HFFc6 (cell line): ENCODE measurements at places on chromosomes 3 and 15. TPM values are rescaled to one million over a fixed set of nuclear protein-coding genes. Genes with fewer than 3 reads are reported as not detected.

- no peak for DNase-seq
Observed at GRCh38 chr15:39817892-39818291, 35.3 kb upstream of the FSIP1 start.

DNA sequence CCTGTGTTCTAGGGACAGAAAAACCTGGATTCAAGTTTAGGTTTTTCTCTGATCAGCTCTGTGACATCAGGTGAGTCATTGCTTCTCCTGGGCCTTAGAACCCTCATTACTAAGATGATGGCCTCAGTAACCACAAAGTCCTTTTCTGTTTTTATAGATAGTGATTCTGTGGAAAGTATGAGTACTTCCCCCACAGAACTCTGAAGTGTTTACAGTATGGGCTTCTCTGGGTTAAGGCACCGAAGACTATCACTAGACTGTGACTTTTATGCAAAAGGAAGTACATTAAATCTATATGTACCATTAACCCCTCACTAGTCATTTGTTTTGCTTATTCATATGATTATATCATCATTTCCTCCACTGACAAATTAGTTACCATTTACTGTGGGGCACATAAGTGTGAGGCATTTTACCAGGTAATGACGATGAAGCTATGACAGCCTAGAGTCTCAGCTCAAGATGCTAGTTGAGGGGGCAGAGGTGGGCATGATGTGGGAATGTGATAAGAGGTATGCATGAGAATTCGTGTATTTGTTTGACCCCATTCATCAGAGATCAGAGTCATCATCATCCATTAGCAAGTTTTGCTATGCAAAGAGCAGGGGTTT is 15.0 kb upstream of the RORA start:
- no peak for DNase-seq

DNA sequence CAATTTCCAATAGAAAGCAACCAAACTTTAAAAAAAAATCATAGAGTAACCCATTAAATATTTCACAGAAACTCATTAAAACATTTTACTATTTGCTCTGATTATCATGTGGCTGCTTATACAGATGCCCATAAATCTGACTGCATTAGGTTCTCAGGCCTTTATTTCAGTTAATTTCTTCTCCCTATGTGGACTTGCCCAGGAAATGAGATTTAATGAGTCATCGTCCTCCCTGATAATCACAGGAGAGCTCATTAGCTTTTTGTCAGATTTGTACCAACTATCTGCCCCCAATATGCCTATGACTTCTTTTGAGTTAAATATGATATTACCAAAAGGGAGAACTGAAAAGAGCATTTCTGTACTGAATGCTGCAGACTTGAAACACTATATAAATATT is 168.0 kb downstream of the FOXB1 start:
- no peak for DNase-seq

GRCh38 chr3:87333393-87333892 is 57.1 kb upstream of the POU1F1 start:
- peak; percentile 85 for DNase-seq

- DNase-seq = no peak
Observed at GRCh38 chr15:77091097-77091496, 20.2 kb upstream of the TSPAN3 start.

GRCh38 chr3:181808053-181808452 is 96.3 kb downstream of the SOX2 start:
- no peak for DNase-seq

DNA sequence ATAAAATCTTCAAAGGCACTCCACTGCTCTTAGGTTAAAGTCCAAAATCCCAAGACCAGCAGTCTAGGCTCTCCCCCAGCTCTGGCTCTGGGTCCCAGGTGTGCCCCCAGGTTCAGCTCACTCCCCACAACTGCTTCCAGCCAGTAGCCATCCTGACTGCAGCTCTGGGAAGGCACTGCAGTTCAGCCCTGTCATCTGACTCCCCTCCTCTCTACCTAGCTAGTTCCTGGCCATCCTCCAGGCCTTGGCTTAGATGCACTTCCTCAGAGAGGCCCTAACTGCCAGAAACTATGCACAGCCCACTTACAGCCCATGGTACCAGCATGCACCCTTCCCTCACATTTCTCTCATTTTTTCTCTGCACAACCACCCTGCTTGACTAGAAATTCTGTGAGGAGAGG is 25.5 kb downstream of the TBC1D2B start:
- DNase-seq = no peak

- no peak for DNase-seq
Observed at GRCh38 chr3:167830007-167830406, 94.5 kb downstream of the SERPINI1 start.

DNA sequence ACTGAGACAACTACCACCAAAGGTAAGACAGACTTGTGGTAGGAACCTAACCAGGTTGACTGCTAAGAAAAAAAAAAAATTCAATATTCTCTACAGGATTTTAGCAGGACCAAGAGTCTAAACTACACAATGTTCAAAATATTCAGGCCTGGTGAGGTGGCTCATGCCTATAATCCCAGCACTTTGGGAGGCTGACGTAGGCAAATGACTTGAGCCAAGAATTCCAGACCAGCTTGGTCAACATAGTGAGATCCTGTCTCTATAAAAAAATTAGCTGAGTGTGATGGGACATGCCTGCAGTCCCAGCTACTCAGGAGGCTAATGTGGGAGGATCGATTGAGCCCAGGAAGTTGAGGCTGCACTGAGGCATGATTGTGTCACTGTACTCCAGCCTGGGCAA is 341.6 kb upstream of the WNT5A start:
- no peak for DNase-seq

DNA sequence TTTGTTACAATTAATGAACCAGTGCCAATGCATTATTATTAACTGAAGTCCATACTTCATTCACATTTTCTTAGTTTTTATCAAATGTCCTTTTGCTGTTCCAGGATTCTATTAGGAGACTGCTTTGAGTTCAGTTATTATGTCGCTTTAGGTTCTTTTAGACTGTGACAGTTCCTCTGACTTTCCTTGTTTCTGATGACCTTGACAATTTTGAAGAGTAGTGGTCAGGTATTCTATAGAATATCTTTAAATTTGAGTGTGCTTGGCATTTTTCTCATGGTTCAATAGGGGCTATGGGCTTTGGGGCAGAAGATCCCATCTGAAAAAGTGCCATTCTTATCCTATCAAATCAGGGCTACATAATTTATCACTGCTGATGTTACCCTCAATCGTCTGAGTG is 126.3 kb downstream of the APBA2 start:
- DNase-seq = no peak

- no peak for DNase-seq
Observed at GRCh38 chr3:6799264-6799915, 61.5 kb upstream of the GRM7 start.

- DNase-seq = peak; percentile 61
Observed at GRCh38 chr15:62895905-62896316, 146.6 kb upstream of the TPM1 start.

DNA sequence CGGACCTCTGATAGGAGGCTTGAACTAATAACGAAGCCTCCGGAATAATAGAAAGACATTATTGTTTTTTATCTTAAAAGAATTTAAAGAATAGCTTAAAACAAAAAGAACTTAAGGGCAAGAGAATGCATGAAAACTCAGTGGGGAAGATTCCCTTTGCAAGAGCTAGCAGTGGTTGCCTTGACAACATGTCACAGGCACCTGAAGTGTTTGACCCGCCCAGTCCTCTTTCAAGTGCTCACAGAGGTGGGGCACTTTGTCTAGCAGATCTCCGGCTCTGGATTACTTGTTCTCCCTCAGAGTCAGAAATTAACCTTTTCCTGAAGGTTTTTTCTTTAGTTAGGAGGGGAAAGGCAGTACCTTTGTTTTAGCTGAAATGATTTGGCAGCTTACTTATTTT is 37.8 kb downstream of the LARS2 start:
- no peak for DNase-seq

DNA sequence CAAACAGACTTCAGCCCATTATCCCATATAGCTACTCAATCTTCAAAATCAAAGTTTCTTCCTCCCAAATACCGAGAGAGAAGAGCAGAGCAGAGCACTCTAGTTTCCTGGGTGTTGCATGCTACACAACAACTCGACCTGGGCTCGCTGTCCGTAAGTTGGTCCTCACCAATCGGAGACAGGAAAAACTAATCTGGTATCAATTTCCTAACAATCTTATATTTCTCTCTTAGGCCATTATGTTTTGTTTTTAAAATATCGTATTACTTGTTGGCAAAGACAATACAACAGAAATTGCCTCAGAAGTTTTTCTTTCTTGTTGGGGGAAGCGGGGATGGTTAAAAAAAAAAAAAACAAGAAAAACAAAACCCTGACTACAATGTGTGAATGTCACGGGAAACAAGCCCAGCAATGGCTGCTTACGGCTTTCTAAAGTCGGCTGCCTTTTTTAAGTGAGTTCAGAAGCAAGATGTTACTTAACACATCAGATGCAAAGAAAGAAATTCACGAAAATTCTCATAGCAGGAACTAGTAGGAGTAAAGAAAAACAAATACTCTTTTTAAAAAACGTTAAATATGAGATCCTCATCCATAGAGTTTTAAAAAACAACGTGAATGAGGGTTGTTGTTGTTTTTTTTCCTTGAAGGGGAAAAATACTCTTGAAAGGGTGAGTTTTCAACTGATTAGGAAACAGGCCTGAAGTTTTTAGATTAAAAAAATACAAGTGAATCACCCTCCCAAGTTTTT is 1.9 kb downstream of the VGLL4 start:
- DNase-seq = peak; percentile 31

DNA sequence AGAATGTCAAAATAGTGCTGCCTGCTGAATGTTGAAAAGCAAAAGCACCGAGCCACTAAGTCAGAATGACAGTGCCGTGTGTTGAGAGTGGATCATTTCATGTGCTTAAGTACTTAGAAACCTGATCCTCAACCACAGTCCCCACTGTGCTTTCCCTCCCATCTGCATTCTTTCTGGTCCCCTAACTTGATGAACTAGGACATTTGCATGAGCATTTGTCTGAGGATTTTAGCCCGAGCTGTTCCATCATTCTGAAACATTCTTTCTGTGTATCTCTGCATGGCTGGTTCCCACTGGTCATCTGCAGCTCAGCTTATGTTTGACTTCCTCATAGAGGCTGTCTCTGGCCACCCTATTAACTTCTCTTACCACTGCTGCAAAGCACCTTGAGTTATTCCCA is 42.0 kb downstream of the SST start:
- DNase-seq = no peak

GRCh38 chr3:196537319-196537984 is 22.3 kb upstream of the SMCO1 start:
- DNase-seq = no peak

DNA sequence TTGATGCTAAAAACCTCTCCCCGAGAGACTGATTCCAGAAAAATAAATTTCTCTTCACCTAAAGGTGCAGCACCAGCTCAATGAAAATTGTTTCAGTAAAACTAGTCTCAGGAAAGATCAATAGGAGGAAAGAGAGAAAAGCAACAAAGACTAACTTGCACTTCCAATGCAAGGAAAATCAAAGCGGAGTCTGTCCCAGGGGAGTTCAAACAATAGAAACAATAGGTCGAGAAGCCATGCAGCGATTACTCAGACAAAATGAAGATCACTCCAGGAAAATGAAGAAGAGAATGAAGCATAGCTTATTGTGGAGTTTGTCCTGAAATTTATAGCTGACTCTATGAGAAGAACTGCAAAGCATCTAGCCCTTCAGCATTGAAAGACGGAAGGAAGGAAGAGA is 105.1 kb upstream of the FRMD4B start:
- DNase-seq = no peak

GRCh38 chr15:70272565-70273355 is 175.0 kb upstream of the TLE3 start:
- no peak for DNase-seq

DNA sequence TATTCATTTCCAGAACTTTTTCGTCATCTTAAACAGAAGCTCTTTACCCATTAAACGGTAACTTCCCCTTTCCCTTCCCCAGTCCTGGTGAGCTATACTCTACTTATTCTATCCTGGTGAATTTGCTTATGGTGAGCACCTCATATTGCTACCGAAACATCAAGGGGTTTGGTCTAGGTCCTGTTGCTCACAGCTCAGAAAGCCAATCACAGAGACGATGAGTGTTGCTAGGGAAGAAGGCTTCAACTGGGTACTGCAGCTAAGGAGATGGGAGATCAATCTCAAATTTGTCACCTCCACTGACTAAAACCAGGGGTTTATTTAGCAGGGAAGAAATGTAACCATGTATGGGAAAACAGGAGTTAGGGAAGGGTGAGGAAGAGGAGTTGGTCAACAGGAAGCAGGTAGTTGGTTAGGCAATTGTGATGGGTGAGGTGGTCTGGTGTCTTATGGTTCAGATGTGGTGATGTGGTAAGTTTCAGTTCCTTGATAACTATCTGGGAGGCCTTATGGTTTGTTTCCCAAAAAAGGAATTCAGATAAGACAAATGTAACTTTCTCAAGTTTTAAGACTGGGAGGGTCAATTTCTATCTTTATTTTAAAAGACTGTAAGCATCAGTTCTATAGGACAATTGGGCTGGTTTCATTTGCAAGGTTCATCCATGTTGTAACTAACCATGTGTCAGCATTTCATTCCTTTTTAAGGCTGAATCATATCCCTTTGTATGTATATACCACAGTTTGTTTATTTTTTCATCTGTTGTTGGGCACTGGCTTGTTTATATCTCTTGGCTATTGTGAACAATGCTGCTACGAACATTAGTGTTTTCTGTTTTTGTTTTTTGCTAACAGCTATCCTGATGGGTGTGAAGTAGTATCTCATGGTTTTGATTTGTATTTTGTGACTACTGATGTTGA is 24.3 kb downstream of the ARHGAP11B start:
- peak; percentile 58 for DNase-seq

GRCh38 chr3:42886294-42886822 is 10.7 kb upstream of the CYP8B1 start:
- no peak for DNase-seq

Gene TM4SF4
- 0.24 to 0.48 TPM (median 0.25 TPM) in 3 replicates for total RNA-seq

Gene HRG
- total RNA-seq = not detected in 3 replicates

Gene FAM43A
- total RNA-seq = 11.5 to 27.5 TPM (median 12.2 TPM) in 3 replicates

Gene SLC15A2
- total RNA-seq = 0.09 to 0.33 TPM (median 0.24 TPM) in 3 replicates

Gene TUSC7
- not detected in 2 replicates for total RNA-seq

Gene INAFM2
- total RNA-seq = 23.3 to 27.9 TPM (median 24.1 TPM) in 3 replicates

Gene ARL6
- total RNA-seq = 5.6 and 7.3 TPM in 2 replicates

Gene COL8A1
- 31.8 to 89.7 TPM (median 58.1 TPM) in 3 replicates for total RNA-seq

Gene IMPG2
- 0.03 to 0.07 TPM (median 0.05 TPM) in 3 replicates for total RNA-seq
